ENCODE measurements at places on chromosomes 2 and 18. TPM values are rescaled to one million over a fixed set of nuclear protein-coding genes. Genes with fewer than 3 reads are reported as not detected.

The SERPINB12 gene
- total RNA-seq: not detected

The ERFE gene
- 4.3 TPM for total RNA-seq

The NLRC4 gene
- not detected for total RNA-seq

The MYCN gene
- not detected for total RNA-seq

The CAPN14 gene
- total RNA-seq: not detected

The RAD51AP2 gene
- total RNA-seq: 0.02 TPM

The RIT2 gene
- total RNA-seq: 5.1 TPM

The SLC40A1 gene
- 2.2 TPM for total RNA-seq

The C2orf69 gene
- total RNA-seq: 6.8 TPM

DNA sequence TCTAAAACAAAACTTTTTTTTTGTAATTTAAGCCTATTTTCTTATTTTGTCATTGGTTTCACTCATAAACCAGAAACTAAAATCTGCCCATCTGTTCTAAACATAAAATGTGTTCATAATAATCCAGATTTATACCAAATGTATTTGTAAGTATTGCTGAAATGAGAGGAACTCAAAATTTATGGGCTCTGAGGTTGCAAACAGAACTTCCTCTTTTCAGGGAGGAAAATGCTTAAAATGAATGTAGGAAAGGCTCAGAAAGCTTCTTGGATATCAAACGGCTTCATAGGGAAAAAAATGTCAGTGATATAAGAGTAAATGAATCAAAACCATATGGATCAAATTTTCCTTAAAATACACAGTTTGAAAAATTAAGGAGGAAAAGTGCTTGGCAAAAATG lies 83.9 kb downstream of the PAX3 start:
- no peak for DNase-seq

DNA sequence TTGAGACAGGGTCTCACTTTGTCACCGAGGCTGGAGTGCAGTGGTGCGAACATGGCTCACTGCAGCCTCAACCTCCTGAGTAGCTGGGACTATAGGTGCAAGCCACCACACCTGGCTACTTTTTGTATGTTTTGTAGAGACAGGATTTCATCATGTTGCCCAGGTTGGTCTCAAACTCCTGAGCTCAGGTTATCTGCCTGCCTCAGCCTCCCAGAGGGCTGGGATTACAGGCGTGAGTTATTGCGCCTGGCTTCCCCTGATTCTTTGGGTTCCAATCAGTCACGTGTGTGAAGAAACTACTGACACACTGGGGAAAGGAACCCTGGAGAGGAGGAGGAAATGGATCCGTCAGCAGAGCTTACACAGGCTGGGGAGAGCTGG lies 22.3 kb upstream of the RAB10 start:
- DNase-seq: no peak

GRCh38 chr2:67037655-67038054 lies 359.5 kb upstream of the ETAA1 start:
- no peak for DNase-seq

DNA sequence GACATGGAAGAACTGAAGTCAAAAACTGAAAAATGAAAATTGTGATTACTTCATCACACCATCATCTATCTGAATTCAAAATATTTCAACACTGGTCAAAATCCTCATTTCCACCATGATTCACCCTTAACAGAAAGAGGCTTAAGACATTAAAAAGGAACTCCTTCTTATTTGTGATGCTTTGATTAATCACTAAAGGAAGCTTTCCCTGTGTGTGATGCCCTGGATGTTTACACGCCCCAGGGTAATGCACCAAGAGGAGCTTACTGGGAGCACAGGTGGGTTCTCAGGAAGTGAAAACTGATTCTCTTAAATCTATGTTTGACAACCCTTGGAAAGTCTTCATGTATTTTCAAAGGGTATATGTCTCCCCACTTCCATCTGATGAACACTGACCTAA lies 11.5 kb downstream of the GRB14 start:
- no peak for DNase-seq

- no peak for DNase-seq
Measured at GRCh38 chr2:190986221-190986953, 27.6 kb downstream of the STAT1 start.

GRCh38 chr2:209138079-209138478 lies 285.8 kb upstream of the MAP2 start:
- no peak for DNase-seq

GRCh38 chr2:62410015-62410453 lies 96.0 kb downstream of the TMEM17 start:
- DNase-seq: no peak

- DNase-seq: no peak
Measured at GRCh38 chr2:146392631-146393030, 1452.2 kb upstream of the ACVR2A start.

DNA sequence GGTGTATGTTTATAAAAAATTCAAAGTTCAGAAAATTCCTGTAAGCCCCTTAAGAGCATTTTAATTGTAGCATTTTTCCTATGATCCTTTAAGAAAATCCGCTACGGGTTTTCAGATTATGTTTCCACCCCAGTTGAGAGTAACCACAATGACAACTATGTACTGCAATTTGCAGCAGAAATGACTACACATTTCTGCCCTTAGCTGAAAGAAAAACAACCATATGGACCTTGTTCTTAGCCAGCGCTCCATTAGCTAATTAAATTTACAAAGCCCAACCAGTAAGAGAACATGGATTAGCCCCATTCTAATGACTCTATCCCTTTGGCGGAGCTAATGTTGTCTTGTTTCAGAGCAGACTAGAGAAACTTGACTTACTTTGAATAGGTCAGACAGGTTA lies 247.6 kb downstream of the SLC8A1 start:
- peak; percentile 62 for DNase-seq

- no peak for DNase-seq
Measured at GRCh38 chr18:9263264-9263663, 71.3 kb upstream of the TWSG1 start.

DNA sequence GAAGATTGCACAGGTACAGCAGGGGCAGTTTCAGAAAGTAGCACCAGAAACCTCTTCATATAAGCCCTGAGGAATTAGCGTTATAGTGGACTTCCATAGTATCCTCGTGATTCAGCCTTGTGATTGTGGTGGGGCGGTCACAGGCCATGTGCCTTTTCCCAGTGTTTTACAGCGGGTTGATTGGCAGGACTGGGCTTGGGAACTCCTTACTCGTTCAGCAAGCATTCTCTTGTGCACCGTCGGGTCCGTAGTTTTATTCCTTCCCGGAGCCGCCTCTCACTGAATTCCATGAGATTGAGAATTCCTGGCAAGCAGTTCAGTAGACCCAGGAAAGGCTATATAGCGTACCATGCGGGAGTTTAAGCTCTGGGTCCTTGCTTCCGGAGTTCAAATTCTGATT lies 5.2 kb downstream of the COPS8 start:
- no peak for DNase-seq

DNA sequence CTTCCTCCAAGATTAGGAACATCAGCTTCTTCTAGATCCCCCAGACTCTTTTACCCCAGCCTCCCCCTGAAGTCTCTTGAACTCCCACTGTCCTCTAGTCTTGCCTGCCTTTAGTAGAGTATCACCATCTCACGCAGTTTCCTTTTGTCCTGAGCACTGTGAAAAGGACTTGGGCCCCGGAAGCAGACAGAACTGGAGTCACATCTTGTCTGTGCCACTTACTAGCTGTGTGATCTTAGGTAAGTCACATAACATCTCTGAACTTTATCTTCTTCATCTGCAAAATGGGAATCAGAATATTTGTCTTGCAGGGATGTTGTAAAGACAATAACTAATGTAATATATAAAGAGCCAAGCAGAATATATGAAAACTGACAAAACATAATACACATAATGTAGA lies 8.4 kb upstream of the TRABD2A start:
- no peak for DNase-seq

- no peak for DNase-seq
Measured at GRCh38 chr2:172999641-173000386, 75.8 kb upstream of the MAP3K20 start.

GRCh38 chr2:33209976-33210375 lies 263.2 kb downstream of the LTBP1 start:
- no peak for DNase-seq

DNA sequence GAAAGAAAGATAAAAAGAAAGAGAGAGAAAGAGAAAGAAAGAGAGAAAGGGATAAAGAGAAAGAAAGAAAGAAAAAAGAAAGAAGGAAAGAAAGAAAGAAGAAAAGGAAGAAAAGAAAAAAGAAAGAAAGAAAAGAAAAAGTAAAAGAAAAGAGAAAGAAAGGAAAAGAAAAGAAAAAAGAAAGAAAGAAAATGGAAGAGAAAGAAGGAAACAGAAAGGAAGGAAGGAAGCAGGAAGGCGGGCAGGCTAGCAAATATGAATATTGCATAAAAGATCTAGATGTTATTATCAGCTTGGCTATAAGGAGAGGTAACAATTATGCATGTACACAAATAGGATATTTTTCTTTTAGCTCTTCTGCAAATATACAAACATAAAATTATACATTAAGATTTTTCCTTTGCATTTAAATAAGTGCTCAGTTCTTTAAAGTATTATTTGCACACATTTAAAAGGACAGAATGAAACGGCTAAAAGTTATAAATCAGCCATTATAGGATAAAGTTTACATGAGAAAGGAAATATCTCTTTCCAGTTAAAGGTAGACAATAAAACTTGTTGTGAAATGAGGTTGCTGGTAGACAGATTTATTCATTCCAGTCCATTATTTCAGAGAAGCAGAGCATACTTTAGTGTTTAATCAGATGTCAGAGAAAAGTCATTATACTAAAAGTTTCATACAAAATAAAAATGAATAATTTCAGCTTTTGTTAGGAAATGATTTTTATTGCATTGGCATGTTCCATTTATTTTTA lies 511.4 kb downstream of the KCNJ3 start:
- DNase-seq: no peak

- no peak for DNase-seq
Measured at GRCh38 chr2:56369316-56369715, 185.5 kb downstream of the CCDC85A start.

Data from H4 (cell line).